Fibroblast of lung (primary cell): ENCODE measurements at places on chromosomes 16 and 17. TPM values are rescaled to one million over a fixed set of nuclear protein-coding genes. Genes with fewer than 3 reads are reported as not detected.

DNA sequence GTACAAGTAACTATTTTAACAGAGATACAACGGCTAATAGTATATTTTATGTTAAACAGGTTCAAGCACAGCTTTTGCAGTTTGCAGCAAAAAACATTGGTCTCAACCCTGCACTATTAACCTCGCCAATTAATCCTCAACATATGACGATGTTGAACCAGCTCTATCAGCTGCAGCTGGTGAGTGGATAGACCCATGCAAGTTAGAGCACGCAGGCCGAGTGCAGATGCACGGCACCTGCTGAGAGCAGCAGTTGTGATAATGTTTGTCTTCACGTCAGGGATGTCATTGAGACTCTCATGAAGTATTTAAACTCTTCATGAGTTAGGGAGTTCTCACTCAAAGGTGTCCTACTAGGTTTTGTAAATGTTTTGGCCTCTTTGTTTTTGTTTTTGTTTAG lies 45.6 kb downstream of the TMC6 start:
- no peak for DNase-seq

DNA sequence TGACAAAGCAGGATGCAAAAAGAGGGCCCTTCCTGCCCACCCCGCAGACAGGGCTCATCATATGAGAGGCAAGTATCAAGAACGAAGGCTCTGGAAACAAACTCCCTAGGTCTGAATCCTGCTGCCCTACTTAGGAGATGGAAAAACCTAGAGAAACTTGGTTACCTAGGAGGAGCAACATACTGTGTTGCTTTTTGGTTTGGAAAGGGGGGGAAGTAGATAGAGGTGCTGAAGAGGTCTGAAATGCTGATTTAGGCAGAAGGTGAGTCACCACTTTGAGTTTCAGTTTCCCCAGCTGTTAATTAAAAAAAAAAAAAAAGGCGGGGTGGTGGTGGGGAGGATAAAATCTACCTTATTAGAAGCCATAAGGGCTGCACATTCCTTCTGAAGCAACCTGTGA lies 1.5 kb downstream of the N4BP1 start:
- peak; percentile 34 for DNase-seq

DNA sequence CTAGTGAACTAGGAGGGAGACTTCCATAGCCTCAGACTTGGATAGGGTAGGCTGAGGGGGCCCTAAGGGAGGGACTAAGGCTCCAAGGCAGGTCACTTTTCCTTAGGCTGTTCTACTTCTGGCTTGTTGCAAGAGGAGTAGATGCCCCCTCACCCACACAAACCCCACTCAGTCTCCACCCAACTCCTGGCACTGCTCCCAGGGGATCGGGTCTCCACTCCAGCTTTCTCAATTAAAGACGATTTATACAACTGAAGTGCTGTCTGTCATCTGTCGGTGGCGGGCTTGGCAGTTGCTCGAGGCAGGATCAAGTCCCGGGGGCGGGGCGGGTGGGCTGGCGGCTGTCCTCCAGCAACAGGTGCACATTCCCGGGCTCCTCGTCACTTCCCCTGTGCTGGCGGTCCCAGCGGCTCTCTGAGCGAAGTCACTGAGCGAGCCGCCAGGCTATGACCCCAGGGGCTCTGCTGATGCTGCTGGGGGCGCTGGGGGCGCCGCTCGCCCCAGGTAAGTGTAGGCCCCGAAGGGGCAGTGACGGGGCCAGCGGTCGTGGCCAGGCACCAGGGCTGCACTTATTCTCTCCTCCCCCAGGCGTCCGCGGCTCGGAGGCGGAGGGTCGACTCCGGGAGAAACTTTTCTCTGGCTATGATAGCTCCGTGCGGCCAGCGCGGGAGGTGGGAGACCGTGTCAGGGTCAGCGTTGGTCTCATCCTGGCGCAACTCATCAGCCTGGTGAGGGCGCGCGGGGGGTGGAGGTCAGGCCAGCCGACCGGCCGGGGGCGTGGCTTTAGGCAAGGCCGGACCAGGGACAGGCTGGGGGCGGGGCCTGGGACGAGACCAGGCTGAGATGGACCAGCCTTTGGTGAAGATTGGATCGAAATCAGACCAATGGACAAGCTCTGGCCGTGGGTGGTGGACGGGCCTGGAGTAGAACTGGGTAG lies at the start of gene CHRNB1:
TSS of gene CHRNB1 (plus strand) at position 380 of the 937 bp plus-strand sequence. CDS start at position 447, 67 bp downstream.
- DNase-seq, result peak; percentile 52

- DNase-seq, result no peak
These were observed 251.5 kb downstream of the KATNIP start for GRCh38 chr16:27801289-27801945.

Gene PRSS53
- polyA plus RNA-seq, result 0.61 and 0.78 TPM in 2 replicates

Gene LRRC75A
- polyA plus RNA-seq, result 0.64 and 1.7 TPM in 2 replicates

Gene SCPEP1
- polyA plus RNA-seq, result 67.5 and 84.7 TPM in 2 replicates
